Left renal pelvis (tissue), 4 donors: ENCODE measurements at places on chromosomes 4 and X.
A peak's percentile ranks its signal among the peaks of the same experiment; 100 is the strongest.

DNA sequence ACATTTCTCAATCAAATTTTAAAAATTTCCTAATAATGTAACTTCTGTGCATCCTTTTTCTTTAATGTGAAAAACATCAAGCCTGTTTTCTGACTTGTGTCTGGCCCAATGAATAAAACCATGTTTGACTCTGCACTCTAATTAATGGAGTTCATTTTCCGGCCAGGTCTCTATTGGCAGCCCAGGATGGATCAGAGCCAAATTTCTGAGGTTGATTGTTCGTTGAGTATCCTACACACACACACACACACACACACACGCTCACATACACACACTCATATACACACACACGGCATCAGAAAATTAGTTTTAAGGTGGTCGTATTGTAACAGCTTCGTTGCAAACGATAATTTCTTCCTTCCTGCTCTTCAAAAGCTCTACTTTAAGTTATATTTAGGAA, 28.9 kb upstream of the TLL1 start:
- no peak for DNase-seq

GRCh38 chr4:41652971-41653370, 95.6 kb downstream of the PHOX2B start:
- no peak for DNase-seq

GRCh38 chr4:121651597-121651996, 45.2 kb downstream of the ANXA5 start:
- no peak for DNase-seq

DNA sequence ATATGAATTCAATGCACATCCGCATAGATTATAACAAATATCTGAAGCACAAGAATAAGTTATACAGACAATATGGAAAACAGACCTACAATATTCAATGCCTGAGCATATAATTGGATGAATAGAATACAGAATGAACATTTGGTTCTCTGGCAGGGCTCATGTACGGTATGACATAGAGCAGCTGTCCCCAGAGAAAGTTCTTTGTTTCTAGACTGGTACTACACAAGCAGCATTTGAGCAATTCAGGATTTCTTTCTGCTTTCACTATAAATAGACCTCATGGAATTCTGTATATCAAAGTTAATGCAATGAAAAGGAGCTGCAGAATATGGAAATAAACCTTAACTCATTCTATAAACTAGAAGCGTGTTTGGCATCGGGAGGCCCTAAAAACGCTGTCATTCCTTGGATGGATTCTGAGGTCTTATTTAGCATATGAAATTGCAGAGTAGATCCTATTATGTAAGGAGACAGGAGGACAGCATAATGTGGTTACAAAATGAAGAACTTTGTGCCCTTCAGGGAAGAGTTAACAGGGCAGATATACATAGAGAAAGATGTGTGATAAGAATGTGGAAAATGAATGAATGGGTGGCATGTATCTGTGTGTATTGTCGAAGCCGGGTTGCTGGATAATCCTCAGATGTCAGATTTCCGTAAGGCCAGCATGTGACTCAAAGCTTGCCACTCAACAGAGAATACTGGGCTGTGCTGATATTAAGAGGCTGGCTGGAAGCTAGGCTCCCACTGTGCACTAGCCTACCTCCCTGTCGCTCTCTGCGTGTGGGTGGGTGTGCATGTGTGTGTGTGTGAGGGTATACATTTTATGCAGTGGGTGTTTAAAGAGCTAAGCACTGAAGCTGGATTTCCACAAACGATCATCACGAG, 103.3 kb upstream of the SLC4A4 start:
- DNase-seq: no peak

DNA sequence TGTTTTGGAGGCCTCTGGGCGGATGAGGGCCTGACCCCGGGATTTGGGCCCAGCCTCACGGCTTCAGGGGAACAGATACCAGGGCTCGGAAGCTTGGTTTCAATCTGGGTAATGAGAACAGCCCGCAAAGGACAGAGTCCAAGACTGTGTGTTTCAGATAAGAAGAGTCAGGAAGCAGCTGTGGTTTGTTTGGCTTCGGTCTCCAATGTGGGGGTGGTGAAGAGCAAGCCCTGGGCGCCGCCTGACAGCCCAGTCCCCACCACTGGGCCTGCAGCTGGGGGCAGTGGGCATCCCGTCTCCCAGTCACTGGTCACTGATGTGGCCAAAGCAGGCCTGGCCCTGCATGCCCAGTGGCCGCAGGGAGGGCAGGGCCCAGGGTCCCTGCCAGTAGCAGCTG, 9.1 kb downstream of the WFS1 start:
- DNase-seq: no peak

DNA sequence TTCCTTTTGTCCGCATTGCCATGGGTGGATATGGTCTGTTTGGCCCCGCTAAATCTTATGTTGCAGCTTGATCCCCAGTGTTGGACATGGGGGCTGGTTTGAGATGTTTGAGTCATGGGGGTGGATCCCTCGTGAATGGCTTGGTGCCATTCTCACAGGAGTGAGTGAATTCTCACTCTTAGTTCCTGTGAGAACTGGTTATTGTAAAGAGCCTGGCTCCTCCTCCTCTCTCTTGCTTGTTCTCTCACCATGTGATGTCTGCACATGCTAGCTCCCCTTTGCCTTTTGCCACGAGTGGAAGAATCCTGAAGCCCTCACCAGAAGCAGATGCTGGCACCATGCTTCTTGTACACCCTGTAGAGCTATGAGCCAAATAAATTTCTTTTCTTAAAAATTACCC, 22.6 kb upstream of the STBD1 start:
- no peak for DNase-seq

GRCh38 chr4:82710197-82710929, 88.2 kb downstream of the SCD5 start:
- DNase-seq: no peak

DNA sequence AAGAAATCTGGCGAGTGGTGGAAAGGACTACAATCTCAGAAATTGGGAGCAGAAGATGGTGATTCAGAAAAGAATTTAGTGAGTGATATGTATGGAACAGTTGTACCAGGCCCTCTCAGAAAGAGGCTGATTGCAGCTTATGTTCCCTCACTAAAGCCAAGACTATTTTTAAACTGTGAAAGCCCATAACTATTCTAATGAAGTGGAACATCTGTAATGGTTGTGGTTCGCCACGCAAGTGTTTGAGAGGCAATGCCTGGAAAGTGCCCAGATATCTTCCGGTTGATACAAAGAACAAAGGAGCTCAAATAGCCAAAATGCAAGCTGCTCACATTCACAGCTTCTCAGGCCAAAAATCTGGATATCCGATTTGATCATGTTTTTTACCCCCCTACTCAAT, 1250.7 kb downstream of the RAPGEF2 start:
- no peak for DNase-seq

- DNase-seq: no peak
Observed at GRCh38 chrX:107448998-107449835, at the start of gene FRMPD3. Gene FRMPD3, plus strand, starts transcription at chrX:107449652. Its CDS starts 76,937 bp downstream, at chrX:107526589.

DNA sequence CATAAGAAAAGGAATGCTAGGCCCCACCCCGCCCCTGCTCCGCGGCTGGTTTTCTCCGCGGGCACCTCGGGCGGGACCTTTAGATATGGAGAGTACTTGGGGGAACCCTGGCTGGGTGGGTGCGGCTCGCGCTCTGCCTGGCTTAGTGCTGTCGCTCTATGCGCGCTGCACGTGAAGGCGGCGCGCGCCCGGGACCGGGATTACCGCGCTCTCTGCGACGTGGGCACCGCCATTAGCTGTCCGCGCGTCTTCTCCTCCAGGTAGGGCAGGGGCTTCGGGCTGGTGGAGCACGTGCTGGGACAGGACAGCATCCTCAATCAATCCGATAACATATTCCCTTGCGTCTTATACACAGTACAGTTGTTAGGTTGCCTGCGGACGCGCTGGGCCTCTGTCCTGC, 56.0 kb downstream of the MAGEB10 start:
- DNase-seq: no peak

DNA sequence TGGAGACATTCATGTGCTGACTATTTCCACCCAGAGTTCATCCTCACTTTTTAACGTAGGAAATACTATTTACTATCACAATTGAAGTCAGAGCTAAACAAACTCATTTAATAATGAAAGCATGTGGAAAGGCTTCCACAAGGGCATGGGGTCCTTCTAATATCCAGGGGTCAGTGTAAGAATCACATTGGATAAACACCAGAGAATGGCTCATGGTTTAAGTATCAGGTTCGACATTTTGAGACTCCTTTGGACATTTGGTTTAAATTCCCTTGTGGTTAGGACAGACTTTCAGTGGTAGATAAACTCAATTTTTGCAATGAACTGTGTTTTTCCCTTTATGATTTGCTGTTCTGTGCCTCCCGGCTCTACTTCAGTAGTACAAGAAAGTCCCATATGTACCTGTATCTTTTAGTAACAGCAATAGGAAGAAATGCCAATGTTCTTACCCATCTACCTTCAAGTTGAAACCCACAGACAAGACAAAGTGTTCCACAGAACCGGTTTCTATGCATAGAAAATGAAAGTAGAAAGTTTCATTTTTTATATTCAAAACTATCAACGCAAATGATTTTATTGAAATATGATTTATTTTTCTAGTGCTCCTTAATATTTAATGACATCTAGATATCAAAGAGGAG, 589.0 kb upstream of the FAM241A start:
- DNase-seq: no peak

GRCh38 chr4:184310881-184311709, 93.4 kb upstream of the ENPP6 start:
- DNase-seq: no peak

GRCh38 chrX:65034668-65035445, 58.6 kb upstream of the ZC4H2 start:
- DNase-seq: peak; percentile 46

DNA sequence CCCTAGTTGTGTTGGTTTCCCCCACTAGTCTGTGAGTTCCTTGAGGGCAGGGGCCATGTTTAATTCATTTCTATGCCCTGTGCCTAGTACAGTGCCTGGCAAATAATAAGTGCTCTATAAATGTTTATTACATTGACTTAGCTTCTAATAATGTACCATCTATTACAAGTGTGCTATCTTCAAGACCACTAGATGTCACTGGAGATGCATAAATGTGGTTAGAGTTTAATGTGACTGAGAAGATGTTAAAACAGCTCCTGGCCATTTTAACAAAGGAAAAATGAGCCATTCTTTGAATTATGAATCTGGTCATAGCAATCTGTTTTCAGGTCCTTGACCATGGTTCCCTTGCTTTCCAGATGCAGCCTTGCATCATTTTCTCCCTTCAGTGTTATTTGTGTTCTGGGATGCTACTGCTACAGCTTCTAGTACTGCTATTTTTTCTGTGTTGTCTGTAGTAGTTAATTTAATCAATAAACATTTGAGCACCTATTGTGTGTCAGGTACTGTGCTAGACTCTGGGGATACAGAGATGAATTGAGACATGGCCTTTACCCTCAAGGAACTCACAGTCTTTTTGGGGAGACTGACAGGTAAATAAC, 43.2 kb downstream of the SLC9A6 start:
- DNase-seq: no peak

DNA sequence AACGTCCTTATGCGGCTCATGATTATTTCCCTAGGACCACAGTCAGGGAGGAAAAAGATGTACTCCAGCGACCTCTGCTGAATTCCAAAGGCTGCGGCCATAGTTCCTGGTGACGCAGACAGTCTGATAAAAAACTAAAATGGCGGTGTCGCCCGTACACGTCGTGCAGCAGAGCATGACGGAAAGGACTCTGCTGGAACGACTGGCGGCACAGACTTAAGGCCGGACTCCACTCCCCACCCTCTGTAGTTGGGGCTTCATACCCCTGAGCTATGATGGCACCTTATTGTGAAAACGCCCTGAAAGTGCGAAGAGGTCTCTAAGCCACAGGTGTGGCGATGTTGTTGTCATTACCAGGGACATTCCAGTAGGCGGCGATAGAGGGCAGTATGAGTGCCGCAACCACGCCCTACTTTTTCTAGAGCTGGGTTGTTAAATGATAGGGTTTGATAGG, 90.0 kb upstream of the EDA2R start:
- peak; percentile 18 for DNase-seq

- no peak for DNase-seq
Observed at GRCh38 chrX:63354484-63354883, 3.4 kb upstream of the SPIN4 start.

DNA sequence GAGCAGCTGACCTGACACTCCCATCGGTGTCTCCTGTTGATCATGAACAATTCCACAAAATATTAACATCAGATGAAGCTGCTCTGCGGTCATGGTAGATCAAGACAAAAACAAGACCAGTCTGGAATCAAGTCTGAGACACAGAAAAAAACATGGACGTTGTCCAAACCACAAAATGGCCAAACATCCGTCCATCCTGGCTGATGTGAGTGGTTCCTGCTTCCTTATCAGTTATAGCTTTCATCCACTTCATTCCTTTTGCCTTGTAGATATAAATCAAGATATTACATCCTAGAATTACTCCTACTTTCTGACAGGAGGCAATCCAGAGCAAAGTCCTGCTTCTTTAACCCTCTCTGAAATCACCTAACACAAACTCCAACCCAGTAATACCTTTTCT, 28.8 kb upstream of the PCSK1N start:
- no peak for DNase-seq

DNA sequence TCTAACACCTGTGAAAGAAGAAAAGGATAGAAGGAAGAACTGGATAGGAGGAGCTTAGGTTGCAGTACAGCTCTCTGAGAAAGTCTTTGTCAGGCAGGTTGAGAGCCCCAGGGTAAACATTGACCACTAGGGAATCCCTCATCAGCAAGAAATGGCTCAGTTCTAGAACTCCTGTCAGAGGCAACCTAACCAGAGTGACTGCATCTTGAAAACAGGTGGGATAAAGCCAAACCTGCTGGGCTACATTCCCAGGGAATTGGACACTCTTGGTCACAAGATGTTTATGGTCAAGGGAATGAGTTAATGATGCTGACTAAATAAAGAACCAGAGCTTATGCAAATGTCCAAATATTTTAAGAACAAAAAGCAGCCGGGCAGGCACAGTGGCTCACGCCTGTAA, 108.3 kb upstream of the MED14 start:
- DNase-seq: no peak

DNA sequence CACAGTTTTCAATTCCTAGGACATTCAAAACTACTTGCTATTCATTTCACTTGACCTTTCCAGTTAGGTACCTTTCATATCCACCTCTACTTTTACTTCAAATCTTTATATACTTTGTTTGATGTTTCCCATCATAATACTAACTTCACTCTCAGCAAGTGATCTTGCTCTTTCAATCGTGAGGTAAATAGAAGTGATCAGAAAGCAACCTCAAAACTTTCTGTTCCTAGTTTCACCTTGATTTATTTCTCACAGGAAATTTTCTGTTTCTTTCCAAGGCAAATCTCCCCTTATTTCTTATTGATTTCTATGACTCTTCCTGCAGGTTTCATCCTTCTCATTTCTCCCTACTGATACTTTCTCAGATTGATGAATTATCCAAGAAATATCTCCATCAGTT, 623.5 kb downstream of the FSTL5 start:
- no peak for DNase-seq

DNA sequence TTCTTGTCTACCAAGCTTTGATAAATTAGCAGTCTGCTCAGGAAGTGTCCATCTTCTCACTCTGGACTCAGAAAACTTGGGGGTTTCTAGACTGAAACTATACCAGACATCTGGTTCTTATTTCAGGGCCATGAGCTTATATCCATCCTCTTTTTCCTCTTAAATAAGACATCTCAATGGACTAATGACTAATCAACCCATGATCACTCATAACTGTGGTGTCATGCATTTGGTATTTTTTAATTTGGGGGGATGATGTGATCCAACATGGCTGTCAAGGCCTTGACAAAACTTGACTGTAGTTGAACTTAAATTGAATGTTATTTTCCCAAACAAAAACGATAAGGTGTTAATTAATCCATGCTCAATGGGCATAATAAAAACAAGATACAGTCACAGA, 87.8 kb downstream of the GPRASP3 start:
- DNase-seq: no peak

GRCh38 chr4:5884796-5885195, 8.1 kb downstream of the CRMP1 start:
- no peak for DNase-seq
